Activated CD4-positive, alpha-beta memory T cell treated with anti-CD3 and anti-CD28 coated beads, Interleukin-2, amount 10 ng/mL, durations not matched to agents 7 days and 5 days (primary cell): ENCODE measurements at places on chromosomes 1 and 21. TPM values are rescaled to one million over a fixed set of nuclear protein-coding genes. Genes with fewer than 3 reads are reported as not detected.

- no peaks in the 10 kb centered on the region for H3K27me3 ChIP-seq
- no peaks in the 10 kb centered on the region for H3K4me1 ChIP-seq
- H3K4me3 ChIP-seq: no peak overlapping the region
- no peak overlapping the region for H3K27ac ChIP-seq
Observed at GRCh38 chr1:71414179-71414578, 333.3 kb upstream of the ZRANB2 start.

- DNase-seq: no peak
- no peak overlapping the region for H3K27ac ChIP-seq
- no peaks in the 10 kb centered on the region for H3K27me3 ChIP-seq
- H3K36me3 ChIP-seq: no peaks in the 10 kb centered on the region
- H3K4me3 ChIP-seq: no peak overlapping the region
Observed at GRCh38 chr1:216535751-216536150, 112.5 kb upstream of the USH2A start.

GRCh38 chr1:52156460-52156859, 14.6 kb downstream of the ZFYVE9 start:
- no peak for DNase-seq
- H3K4me3 ChIP-seq: no peak overlapping the region
- H3K4me1 ChIP-seq: no peaks in the 10 kb centered on the region
- no peaks in the 10 kb centered on the region for H3K27me3 ChIP-seq
- H3K27ac ChIP-seq: no peak overlapping the region

GRCh38 chr21:40049031-40049930, 182.0 kb downstream of the PCP4 start:
- no peaks in the 10 kb centered on the region for H3K27me3 ChIP-seq
- no peak for DNase-seq
- no peaks in the 10 kb centered on the region for H3K36me3 ChIP-seq
- no peaks in the 10 kb centered on the region for H3K4me1 ChIP-seq

GRCh38 chr21:38712071-38712470, 93.7 kb upstream of the ETS2 start:
- no peak overlapping the region for H3K4me3 ChIP-seq
- no peaks in the 10 kb centered on the region for H3K4me1 ChIP-seq
- no peak for DNase-seq

DNA sequence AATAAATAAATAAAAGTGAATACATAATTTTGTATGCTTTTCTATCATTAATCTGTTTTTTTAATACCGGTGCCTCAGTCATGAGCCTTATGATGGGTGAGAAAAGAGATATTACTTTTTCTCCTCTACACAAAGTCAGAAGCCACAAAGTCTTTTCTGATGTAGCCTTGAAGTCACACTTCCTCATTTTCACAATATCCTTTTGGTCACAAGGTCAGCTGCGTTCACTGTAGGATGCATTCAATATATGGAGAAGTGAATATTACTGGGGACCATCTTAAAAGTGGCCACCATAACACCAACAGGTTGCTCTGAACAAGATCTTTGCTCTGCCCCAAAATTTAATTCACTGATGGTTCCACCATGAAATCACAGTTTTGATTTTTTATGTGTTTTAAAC, 83.3 kb upstream of the TNR start:
- H3K27me3 ChIP-seq: peaks cover 3% of the 10 kb centered on the region
- H3K4me1 ChIP-seq: no peaks in the 10 kb centered on the region
- DNase-seq: no peak

The SPATA17 gene
- total RNA-seq: not detected

The NTMT2 gene
- total RNA-seq: not detected
